Muscle of arm (tissue), 14 donors: ENCODE measurements at places on chromosomes 1 and 21. TPM values are rescaled to one million over a fixed set of nuclear protein-coding genes. Genes with fewer than 3 reads are reported as not detected.
A peak's percentile ranks its signal among the peaks of the same experiment; 100 is the strongest.

GRCh38 chr1:71494163-71494562 is 413.3 kb upstream of the ZRANB2 start:
- DNase-seq: no peak

GRCh38 chr1:88649932-88650331 is 34.1 kb upstream of the PKN2 start:
- DNase-seq: no peak

GRCh38 chr21:36741506-36741905 is 42.6 kb downstream of the SIM2 start:
- DNase-seq: no peak

Gene S100A14
- polyA plus RNA-seq: not detected

GRCh38 chr1:244917073-244917670 is 52.8 kb upstream of the HNRNPU start:
- DNase-seq: no peak

DNA sequence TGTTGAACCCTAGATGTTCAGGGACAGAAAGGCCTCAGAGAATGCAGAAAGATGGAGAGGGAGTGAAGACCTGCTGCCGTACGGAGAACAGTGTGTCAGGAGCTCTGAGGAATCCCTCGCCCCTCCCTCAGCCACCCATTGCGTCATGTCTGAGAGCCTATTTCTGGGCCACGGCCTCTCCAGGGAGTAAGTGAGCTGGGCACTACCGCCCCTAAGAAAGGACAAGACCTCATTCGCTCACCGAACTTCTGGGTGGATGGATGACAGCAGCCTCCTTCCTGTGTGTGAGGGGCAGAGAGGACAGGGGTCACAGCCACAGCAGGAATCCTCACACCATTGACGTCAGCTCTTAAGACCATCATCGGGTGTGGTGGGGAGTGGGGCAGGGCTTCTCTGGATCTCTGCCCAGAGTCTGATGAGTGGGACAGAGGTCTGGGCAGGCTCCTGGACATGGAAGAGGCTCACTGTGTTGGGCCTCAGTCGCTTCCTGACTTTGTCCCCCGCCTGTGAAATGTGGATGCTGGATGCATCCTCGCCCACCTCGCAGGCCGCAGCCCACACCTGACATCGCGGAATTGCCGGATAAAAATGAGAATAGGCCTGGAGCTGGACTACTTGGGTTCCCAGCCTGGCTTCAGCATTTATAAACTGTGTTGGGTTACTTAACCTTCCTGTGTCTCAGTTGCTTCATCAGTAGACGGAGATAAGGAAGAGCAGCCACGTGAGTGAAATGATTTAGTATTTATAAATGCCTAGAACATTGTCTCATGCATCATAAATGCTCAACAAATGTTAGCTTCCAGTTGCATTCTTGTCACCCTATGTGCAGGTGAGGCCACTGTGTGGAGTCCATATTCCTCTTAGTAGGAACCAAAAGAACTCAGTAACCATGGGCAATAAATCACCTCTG is 238.6 kb downstream of the TRABD2B start:
- no peak for DNase-seq

Gene NHLH2
- not detected for polyA plus RNA-seq

Gene CCDC28B
- 22.9 TPM for polyA plus RNA-seq

Gene ACOT11
- polyA plus RNA-seq: 4.6 TPM

DNA sequence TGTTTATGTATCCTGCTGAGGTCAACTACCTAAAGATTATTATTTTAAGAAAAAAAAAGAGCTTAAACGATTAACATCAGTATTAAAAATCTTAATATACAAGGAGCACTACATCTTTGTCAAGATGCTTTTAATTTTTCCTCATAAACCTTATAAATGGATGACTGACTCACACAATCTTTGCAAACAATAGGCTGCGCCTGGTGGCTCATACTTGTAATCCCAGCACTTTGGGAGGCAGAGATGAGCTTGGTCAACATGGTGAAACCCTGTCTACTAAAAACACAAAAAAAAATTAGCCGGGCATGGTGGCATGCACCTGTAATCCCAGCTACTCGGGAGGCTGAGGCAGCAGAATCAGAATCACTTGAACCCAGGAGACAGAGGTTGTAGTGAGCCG is 1.7 kb downstream of the KHDC4 start:
- DNase-seq: no peak

DNA sequence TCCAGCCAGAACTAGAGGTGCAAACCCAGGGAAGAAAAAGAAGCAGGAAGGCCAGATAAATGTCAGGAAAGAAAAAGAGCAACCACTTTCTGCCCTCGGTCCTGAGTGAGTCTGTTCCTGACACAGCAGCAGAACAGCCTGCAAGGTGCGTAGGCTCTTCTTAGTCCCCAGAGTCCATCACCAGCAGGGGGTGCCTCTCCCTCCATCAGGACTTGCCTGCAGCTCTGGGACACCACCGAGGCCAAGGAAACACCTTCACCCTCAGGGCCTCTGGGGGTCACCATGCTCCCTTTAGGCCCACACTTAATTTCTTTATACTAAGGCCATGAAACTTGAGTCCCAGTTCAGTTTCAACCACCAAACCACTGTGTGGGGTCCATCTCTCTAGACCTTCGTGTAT is 43.7 kb upstream of the NFASC start:
- no peak for DNase-seq

DNA sequence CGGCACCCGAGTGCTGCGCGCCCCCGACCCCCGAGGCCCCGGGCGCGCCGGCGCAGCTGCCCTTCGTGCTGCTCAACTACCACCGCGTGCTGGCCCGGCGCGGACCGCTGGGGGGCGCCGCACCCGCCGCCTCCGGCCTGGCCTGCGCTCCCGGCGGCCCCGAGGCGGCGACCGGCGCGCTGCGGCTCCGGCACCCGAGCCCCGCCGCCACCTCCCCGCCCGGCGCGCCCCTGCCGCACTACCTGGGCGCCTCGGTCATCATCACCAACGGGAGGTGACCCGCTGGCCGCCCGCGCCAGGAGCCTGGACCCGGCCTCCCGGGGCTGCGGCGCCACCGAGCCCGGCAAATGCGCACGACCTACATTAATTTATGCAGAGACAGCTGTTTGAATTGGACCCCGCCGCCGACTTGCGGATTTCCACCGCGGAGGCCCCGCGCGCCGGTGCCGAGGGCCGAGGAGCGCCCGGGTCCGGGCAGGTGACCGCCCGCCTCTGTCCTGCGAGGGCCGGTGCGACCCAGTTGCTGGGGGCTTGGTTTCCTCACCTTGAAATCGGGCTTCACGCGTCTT is 49.0 kb downstream of the SIM2 start:
- no peak for DNase-seq

Gene LSM10
- polyA plus RNA-seq: 19.6 TPM

DNA sequence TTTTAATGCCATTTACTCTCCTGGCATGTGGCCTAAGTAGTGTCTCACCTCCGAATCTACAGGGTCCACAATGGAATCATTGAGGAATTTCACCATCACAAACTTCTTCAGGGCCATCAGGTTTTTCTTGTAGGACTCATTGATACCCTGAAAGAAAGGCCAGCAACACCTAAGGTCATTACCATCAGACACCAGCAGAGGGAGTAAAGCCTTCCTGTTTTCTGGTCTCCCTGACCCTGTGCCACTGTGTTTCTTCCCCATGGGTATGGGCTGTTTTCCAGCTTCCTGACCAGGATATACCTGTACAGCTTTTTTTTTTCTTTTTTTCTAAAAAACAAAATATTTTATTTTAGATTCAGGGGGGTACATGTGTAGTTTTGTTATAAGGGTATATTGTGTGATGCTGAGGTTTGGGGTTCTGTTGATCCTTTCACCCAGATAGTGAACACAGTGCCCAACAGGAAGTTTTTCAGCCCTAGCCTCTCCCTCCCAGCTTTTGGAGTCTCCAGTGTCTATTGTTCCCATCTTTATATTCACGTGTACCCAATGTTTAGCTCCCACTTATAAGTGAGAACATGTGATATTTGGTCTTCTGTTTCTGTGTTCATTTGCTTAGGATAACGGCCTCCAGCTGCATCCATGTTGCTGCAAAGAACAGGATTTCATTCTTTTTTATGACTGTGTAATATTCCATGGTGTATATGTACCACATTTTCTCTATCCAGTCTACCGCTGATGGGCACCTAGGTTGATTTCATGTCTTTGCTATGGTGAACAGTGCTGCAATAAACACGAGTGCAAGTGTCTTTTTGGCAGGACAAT is 18.3 kb downstream of the PPT1 start:
- no peak for DNase-seq

- DNase-seq: no peak
Observed at GRCh38 chr1:185151215-185151614, 5.5 kb downstream of the TRMT1L start.

DNA sequence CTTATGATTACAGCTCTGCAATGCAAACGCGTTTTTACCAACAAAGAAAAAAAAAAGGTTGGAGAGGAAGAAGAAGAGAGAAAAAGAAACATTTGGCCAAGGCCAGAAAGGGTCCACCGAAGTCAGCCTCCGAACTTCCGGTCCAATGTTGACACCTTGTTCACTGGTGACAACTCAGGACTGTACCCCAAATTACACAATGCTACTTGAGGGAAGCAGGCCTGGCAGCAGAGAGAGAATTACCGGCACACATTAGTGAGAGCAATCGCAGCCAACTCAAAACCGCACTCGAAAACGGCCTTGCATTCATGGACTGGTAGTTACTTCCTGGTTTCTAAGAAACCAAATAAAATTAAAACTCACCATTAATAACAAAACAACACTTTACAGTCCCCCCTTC is 652.5 kb downstream of the KIF26B start:
- DNase-seq: no peak

GRCh38 chr1:175554586-175554985 is 188.8 kb downstream of the TNR start:
- DNase-seq: no peak

- DNase-seq: peak; percentile 90
Observed at GRCh38 chr1:72283307-72284083, 1.2 kb upstream of the NEGR1 start.

Gene AXDND1
- not detected for polyA plus RNA-seq

DNA sequence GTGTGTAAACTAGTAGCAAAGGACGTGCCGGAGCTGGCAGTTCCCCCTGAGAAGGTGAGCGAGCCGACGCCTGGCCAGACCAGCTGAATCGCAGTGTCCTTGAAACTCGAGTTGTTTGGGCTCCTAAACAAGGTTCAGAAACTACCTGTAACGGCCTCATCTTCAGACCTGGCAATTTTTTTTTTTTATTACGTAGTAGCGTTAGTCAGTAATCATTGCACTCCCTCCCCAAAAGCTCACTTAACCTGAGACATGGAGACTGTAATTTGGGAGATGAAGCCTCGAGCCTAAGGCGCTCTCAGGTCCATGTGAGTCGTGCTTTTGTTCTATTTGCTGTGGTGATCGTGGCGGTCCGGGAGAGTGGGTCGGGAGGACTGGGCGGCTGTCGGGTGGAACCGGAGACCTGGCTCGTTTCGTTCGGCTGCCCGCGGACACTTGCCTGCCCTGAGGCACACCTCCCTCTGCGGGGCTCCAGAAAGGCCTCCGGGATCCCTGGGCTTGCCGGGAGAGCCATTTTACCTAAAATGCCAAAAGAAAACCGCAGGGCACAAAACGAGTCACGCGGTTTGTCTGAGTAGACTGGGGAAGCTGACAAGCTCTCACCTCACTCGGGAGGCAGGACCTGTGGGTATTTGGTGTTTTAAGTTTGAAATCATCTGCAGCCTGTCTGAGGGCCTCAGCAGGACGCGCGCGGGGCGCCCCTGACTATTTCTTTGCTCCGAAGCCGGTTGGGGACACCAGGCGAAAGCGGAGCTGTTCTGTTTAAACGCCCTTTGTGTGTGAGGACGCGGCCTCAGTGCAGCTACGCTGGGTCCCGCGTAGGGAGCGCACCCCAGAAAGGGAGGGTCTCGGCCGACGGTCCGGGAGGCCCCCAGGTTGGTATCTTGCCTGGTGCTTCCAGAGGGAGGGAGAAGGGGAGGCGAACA is 722 bp downstream of the LHX8 start:
- DNase-seq: peak; percentile 38

GRCh38 chr1:78519446-78519845 is 28.7 kb downstream of the PTGFR start:
- no peak for DNase-seq

GRCh38 chr1:72623299-72623708 is 341.0 kb upstream of the NEGR1 start:
- peak; percentile 23 for DNase-seq

Gene FAM229A
- 5.6 TPM for polyA plus RNA-seq

- peak; percentile 23 for DNase-seq
Observed at GRCh38 chr1:8818325-8818775, 910 bp upstream of the RERE start.

GRCh38 chr1:102593276-102593675 is 515.0 kb downstream of the COL11A1 start:
- DNase-seq: no peak

- DNase-seq: no peak
Observed at GRCh38 chr21:40534886-40535285, 312.1 kb downstream of the DSCAM start.

Gene SPOCD1
- polyA plus RNA-seq: not detected

Gene HPCA
- polyA plus RNA-seq: 0.70 TPM

DNA sequence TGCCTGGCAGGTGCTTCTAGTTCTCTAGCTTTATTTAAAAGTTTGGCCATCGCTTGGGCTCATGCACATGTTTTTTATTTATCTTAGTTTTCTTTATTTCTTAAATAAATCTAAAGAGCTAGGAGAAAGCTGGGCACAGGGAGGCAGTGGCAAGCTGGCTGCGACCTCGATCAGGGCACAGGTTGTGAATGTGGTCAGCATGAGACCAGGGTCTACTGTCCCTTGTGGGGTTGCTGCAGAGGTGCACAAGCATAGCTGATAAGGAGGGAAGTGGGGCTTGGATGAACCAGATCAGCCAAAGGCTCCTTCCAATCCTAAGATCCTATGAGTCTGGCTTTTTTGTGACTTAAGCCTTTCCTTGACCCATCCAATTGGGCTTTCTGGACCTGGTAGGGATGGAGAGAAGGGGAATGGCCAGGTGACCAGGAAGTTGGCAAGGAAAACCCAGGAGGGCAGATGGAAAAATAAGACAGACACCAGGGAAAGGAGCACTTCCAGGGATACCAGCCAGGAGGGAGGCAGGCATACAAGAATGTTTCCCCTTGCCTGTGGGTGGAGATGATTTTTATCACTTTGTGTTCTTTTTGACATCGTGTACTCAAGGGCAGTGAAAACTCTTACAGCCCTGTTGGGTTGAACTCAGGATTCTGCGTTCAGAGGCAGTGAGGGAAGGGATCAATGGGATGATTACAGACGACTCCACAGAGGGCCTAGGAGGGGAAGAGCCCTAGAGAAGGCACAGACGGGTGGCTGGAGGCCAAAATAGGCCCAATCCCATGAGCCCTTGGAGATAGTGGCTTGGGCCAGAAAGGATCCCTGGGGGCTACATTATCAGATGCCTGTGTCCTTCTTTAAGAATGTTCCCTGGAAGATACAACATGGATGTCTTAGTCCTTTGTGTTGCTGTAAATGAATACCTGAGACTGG is 8.5 kb downstream of the CYP4B1 start:
- DNase-seq: no peak

DNA sequence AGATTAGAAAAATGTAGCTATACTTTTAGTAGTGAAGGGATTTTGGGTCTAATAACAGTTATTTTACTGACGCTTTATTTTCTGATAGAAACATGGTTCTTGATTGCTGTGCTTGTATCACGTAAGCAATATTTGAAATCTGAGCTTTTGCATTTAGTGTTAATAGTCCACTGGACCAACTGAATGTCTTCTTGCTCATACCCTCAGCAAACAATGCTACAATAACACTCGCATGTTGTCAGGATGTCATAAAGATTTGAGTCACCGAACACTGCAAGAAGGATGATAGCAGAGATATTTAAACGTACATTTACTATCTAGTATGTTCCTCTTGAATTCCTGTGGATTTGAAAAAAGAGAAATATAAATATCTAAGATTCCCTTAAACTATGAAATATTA is 7.5 kb downstream of the DYRK1A start:
- DNase-seq: no peak
